Activated B cell treated with CpG ODN at 0.5 μM for 24 hours (primary cell): ENCODE measurements at places on chromosomes 1 and 21. TPM values are rescaled to one million over a fixed set of nuclear protein-coding genes. Genes with fewer than 3 reads are reported as not detected.

The LORICRIN gene
- total RNA-seq: 0.59 and 0.80 TPM in 2 replicates

The KRTAP10-12 gene
- total RNA-seq: not detected in 2 replicates

The LENEP gene
- total RNA-seq: 1.8 and 2.4 TPM in 2 replicates

The HCN3 gene
- total RNA-seq: 2.7 TPM in 2 replicates

The HTR6 gene
- not detected in 2 replicates for total RNA-seq

The FAM72A gene
- total RNA-seq: 1.9 and 3.7 TPM in 2 replicates

The MRPS15 gene
- 63.5 and 67.0 TPM in 2 replicates for total RNA-seq

The FHAD1 gene
- not detected in 2 replicates for total RNA-seq

The ZMYND12 gene
- total RNA-seq: 0.53 and 0.56 TPM in 2 replicates

The PCP4 gene
- total RNA-seq: not detected in 2 replicates

The AIRE gene
- total RNA-seq: 0.10 TPM in 1 of 2 replicates, not detected in the other

The TOMM20 gene
- total RNA-seq: 80.6 and 82.7 TPM in 2 replicates

The ZSWIM5 gene
- 1.6 and 2.3 TPM in 2 replicates for total RNA-seq

The LCE3E gene
- total RNA-seq: not detected in 2 replicates

The OLFML2B gene
- total RNA-seq: not detected in 2 replicates

The ICOSLG gene
- 36.4 and 40.9 TPM in 2 replicates for total RNA-seq

The HPDL gene
- 3.7 and 4.3 TPM in 2 replicates for total RNA-seq

The SYT6 gene
- not detected in 2 replicates for total RNA-seq

The LCE1D gene
- not detected in 2 replicates for total RNA-seq
